Stimulated activated CD8-positive, alpha-beta memory T cell treated with anti-CD3 and anti-CD28 coated beads, Interleukin-4, amount 100 ng/mL, for 4 hours (primary cell): ENCODE measurements at places on chromosomes 5 and 9.

DNA sequence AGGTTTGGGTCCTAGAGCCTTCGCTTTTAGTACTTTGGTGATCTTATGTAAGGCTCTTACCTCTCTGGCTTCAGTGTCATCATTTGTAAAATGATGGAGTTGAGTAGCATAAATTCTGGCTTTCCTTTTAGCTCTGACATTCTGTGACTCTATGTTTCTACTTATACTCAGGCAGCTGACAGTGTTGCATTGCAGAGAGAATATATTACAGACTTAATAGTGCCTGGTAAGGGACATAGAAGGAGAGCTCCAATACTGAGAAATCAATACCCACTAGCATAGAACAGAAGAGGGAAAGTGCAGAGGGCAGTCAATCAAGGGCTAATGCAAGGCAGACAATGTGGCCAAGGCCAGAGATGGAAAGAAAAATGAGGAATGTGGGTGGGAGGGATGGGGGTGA lies 371.4 kb upstream of the TLE4 start:
- no peak for DNase-seq

GRCh38 chr9:81627481-81627880 lies 61.9 kb downstream of the TLE1 start:
- no peak for DNase-seq

DNA sequence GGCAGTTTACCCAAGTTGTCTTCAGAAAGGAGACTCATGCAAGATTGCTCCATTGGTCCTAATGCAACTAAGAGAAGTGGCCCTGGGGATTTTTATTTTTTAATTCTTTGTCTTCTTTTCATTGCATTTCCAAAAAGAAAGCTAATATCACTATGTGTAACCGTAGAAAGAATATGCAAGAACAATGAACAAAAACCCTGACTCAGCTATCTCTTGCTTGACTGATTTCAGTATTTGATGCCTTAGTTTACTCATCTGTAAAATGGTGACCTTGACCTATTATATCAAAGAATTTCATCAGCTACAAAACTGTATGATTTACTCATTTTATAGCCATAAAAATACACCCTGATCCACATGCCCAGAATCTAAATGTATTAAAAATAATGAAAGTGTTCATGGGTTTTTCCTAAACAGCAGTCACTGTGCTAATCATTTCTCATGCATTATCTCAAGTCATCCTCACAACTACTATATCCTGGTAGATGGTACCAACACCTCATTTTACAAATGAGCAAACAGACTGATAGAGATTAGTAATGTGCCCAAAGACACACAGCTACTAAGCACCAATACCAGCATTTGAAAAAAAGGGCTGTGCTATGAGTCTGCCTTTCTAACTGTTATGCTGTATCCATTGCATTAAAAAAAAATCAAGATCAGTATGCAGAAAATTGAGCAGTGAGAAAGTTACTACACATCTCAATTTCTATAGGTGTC lies 185.7 kb downstream of the MLLT3 start:
- no peak for DNase-seq

GRCh38 chr5:64074533-64074932 lies 91.1 kb upstream of the RNF180 start:
- DNase-seq, result no peak

GRCh38 chr9:137221506-137222111 lies 431 bp downstream of the RNF208 start:
- DNase-seq, result no peak

GRCh38 chr5:73770172-73771025 lies 144.4 kb downstream of the ARHGEF28 start:
- DNase-seq, result no peak

GRCh38 chr9:123662057-123662776 lies 267.7 kb downstream of the DENND1A start:
- DNase-seq, result no peak

DNA sequence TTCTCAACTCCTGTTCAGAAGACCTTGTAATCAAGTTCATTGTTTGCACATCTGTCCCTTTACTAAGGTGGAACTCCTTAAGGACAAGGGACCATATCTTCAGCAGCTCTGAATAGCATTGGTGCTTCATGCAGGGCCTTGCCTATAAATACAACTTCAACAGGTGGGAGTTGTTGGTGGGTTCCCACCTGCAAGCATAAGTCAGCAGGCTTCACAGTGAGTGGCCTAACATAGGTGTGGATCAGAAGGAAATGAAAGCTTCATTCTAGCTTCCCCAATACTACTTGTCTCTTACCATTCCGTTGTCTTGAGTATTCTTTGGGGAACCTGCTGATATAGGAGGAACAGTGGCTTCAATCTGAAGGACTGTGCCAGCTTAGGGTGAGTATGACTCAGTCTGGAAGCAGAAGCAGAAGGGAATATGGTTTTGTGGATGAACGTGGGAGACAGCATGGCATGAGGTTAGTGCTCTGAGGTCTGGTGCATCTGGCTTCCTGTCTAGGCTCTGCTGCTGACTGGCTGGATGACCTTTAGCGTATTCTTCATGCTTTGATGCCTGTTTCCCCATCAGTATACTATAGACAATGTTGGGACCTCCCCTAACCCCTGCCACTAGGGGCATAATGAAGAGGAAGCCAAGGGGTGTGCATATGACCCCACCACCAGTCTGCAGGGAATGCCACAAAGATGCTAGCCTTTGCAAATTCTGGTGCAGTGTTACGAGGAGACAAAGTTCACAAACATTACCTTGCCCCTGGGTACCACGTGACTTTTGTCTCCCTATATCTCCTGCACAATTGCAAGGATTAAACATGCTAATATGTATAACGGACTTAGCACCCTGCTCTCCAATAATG lies 192.3 kb downstream of the PALM2AKAP2 start:
- DNase-seq, result no peak

- no peak for DNase-seq
These were observed 154.1 kb downstream of the OSTF1 start for GRCh38 chr9:75242426-75242825.

DNA sequence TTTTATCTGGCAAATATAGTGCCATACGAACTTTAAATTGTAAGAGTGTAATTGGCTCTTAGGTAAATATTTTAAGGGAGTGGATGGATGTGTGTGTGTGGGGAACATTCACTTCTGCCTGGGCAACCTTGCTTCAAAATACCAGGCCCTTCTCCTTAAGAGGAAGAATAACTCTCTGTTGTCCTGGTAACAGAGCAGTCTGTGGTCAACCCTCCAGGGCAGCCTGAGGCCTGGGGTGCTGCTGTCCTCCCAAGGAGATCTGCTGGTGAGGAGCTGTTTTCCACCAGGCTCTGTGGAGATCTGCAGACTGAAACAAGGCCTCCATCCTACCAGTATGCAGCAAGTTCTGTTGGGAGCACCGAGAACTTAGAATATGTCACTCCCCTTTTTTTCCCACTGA lies 325.2 kb downstream of the PSAT1 start:
- DNase-seq, result no peak

GRCh38 chr9:71681708-71682272 lies 86.5 kb downstream of the CEMIP2 start:
- no peak for DNase-seq

DNA sequence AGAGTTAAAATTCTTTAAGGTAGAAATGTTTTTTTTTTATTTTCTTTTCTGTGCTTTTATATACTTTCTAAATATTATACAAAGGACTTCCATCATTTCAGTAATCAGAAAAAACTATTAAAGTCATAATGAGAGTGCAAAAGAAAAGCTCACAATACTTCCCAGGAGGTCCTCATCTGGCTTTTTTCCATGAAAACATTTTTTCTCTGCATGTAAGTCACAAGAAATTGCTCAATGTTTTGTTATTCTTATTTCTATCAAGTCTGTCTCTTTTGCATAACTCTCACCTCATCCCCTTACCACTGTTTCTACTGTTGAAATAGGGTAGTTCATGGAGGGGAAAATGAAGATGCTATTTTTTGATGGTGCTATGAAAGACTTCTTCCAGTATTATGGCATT lies 375.0 kb downstream of the TMEM232 start:
- DNase-seq, result no peak

GRCh38 chr5:54215233-54215736 lies 95.1 kb downstream of the ARL15 start:
- DNase-seq, result no peak

DNA sequence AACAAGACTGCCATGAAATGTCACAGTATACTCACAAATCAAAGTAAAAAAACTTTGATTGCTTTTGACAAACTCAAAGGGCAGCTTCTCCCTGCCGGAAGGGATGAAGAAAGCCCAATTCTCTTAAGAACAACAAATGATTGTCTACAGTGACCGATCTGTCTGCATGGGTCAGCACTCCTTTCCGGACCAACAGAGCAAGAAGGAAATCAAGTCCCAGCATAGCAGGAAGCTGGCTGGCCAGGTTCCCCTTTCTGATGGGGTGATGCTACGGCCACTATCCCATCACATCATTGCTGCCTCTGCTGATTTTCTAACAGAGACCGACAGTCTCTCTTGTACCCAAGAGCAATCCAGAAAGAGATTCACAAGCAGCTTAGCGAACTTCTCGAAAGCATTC lies 692 bp downstream of the C1QTNF3 start:
- no peak for DNase-seq

GRCh38 chr5:174872271-174872670 lies 147.9 kb downstream of the MSX2 start:
- DNase-seq, result no peak
